Naive thymus-derived CD4-positive, alpha-beta T cell (primary cell): ENCODE measurements at places on chromosomes 1 and 21. TPM values are rescaled to one million over a fixed set of nuclear protein-coding genes. Genes with fewer than 3 reads are reported as not detected.

DNA sequence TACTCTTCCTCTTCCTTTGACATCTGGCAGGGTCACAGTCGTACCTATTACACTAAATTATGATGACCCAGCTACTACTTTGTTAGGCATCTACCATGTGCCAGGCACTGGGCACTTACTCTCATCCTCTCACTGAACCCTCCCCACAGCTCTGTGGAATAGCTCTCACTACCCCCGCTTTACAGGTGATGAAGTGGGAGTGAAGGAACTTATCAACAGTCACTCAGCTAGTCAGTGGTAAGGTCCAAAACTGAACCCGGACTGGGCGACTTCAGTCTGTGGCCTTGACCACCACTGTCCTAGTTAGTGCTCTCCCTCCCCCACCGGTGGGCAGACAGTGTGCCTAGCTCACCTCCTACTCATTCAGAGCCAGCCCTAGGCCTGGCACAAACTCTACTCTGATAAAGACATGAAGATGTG lies 12.3 kb downstream of the ADGRB2 start:
- DNase-seq: no peak

DNA sequence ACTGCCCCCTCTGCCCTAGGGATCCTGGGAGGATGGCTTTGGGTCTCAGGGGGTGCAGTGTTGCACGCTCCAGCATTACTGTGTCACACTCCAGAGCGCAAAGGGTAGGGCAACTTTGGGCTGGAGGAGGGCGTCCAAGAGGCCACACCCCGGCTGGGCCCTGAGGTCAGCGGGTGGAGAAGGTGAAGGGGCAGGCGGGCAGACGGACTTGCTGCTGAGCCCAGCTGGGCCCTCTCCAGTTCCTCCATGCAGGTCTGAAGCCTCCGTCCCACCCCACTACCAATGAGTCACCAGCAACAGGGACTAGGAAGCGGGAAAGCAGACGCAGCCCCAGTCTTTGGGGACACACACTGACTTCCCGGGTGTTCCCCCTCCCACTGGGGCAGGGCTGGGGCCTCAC lies 116.0 kb downstream of the CASZ1 start:
- DNase-seq: no peak

Gene IQGAP3
- not detected for polyA plus RNA-seq

Gene TTLL7
- not detected for polyA plus RNA-seq

GRCh38 chr1:70392626-70393025 lies 18.4 kb upstream of the CTH start:
- DNase-seq: no peak

Gene CD48
- 200 TPM for polyA plus RNA-seq

- no peak for DNase-seq
Measured at GRCh38 chr1:3377604-3378279, 76.7 kb upstream of the ARHGEF16 start.

DNA sequence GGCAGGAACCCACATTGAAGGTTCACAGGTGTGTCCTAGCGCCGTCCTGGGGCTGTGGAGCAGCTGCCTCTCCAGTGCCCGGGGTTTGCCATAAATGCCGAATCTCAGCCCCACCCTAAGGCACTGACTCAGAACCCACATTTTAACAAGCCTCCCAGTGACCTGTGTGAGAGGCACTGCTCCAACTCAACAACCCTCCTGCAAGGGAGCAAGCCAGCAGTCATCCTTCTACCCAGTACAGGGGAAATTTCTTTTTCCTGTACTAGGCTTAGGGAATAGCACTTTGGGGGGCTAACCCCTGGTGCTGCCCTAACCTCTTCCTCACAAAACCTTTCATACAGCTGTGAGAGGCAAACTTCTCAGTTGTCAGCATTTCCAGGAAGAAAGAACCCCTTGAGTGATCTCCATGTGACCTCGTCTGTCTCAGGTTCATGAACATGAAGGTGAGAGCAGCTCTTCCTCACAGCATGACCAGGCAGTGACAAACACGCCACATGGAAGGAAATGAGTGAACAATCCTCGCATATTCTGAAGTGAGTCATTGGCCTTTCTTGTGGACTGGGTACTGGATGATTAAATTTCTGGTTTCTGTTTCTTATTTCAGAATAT lies 11.4 kb upstream of the BCAR3 start:
- DNase-seq: no peak

GRCh38 chr1:243508303-243508713 lies 252.5 kb downstream of the SDCCAG8 start:
- no peak for DNase-seq

DNA sequence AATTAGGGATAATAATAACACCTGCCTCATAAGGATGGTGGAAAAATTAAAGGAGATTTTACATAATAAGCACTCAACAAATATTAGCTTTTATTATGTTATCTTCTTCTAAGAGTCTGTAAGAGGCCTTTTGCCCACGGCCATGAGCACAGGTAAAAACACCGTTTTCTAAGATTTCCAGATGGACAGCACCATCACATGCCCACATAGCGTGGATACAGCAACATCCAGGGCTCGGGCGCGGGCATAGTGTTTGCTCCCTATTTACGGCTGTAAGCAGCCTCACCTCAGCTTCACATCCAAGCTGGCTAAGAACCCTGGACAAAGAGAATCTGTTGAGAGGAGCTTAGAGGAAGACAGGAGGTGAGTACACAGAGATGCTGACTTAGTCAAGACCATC lies 216.4 kb upstream of the IRF2BP2 start:
- no peak for DNase-seq

Gene C1orf116
- not detected for polyA plus RNA-seq

DNA sequence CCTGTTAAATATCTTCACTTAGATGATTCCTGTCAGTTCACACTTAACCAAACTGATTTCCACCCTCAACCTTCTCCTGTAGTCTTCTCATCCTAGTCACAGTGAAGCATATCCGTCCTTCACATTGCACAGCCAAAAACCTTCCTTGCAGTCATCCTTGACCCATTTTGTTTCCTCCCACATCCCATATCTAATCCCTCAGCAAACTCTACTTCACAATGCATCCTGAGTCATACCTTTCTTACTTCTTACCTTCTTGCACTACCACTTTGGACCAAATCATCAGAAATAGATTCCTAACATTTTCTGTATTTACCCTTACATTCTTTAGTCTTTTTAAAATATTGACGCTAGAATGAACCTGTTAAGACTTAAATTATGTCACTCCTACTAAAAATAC lies 86.9 kb downstream of the OLFML2B start:
- DNase-seq: no peak

Gene RGS4
- polyA plus RNA-seq: not detected

GRCh38 chr1:215983680-215984079 lies 416.6 kb downstream of the KCTD3 start:
- no peak for DNase-seq

Gene COL9A2
- 0.43 TPM for polyA plus RNA-seq

- no peak for DNase-seq
Measured at GRCh38 chr1:54380290-54380882, 25.8 kb downstream of the SSBP3 start.

GRCh38 chr21:21010228-21010627 lies 12.0 kb downstream of the NCAM2 start:
- no peak for DNase-seq

DNA sequence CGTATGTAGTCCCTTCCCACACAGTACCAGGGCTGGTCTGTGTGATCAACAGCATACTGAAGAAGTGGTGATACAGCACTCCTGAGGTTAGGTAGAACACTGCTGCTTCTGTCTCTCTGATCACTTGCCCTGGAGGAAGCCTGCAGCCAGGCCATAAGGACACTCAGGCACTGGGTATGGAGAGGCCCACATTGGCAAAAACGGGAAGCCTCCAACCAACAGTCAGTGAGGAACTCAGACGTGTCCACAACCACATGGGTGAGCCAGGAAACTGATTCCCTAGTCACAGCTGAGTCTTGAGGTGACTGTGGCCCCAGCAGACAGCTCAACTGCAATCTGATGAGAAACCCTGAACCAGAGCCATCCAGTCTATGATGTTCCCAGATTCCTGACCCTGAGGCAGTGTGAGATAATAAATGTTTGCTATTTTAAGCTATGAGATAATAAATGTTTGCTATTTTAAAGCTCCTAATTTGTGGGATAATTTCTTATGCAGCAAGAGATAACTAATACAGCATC lies 62.5 kb downstream of the COQ8A start:
- no peak for DNase-seq

- DNase-seq: no peak
Measured at GRCh38 chr21:44757731-44758130, 43.9 kb downstream of the UBE2G2 start.

Gene HORMAD1
- not detected for polyA plus RNA-seq

GRCh38 chr1:19124273-19124672 lies 85.8 kb downstream of the UBR4 start:
- no peak for DNase-seq

DNA sequence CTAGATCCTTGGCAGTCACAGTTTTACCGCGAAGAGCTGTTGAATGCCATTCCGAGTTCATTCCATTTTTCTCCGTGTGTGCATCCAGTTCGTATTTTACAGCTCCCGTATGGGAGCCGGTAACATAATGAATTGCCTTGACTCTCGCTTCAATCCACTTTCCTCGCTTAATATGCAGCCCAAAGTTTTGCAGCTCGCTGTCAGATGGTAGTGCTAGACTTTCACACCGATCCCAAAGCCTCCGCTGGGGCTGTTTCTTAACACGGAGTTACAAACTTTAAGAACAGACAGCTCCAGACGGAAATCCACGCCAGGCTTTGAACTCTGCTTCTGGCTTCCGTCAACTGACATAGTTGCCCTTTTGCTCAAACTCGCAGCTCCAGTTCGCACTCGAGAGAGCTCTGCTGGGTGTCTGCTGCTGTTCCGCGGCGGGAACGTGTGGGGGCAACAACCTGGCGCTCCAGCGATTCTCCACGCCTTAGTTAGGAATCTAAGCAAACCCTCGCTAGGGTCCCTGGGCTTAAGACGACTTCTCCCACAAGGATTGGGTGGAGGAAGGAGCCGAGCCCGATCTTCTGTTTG lies 3.5 kb upstream of the ARID1A start:
- peak; percentile 86 for DNase-seq

DNA sequence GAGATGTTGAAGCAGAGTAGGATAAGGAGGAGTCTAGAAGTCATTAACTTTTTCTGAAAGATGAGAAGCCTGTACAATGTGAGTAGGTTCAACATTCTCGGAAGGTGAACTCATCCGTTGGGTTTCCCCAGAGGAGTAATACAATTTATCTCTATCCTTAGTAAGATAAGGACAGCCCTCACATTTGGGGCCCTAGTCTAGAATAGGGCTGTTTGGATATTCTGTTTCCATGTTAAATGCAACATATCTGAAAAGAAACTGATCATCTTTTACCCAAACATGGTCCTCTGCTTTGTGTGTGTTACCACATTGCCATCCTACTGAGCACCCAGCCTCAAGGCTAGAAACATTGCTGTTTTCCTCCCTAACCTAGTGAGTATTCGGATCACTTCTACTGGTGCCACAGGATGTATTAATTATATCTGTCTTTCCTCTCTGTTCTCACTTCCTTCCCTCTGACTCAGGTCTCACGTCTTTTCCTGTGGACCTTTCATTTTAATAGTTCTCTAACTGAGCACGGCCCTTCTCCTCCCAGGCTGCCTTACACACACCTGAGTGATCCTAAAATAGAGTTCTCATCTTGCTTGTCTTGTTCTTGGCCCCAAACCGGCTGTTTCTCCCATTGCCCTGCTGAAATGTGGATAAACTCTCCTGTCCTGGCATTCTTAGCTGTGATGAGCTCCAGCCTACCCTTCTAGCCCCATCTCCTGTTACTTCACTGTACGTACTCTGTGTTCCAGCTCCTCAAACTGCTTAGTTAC lies 91.7 kb downstream of the CDC14A start:
- peak; percentile 36 for DNase-seq

Gene LDLRAD1
- polyA plus RNA-seq: not detected

Gene TARS2
- 29.4 TPM for polyA plus RNA-seq

- DNase-seq: no peak
Measured at GRCh38 chr1:198122693-198123092, 34.1 kb upstream of the NEK7 start.

Gene VAMP3
- polyA plus RNA-seq: 36.6 TPM

Gene GNAT2
- polyA plus RNA-seq: not detected

Gene LGR6
- 0.29 TPM for polyA plus RNA-seq
